ENCODE measurements at places on chromosomes 3 and 15.

GRCh38 chr3:42339321-42339720, 71.1 kb downstream of the LYZL4 start:
- DNase-seq, result no peak

DNA sequence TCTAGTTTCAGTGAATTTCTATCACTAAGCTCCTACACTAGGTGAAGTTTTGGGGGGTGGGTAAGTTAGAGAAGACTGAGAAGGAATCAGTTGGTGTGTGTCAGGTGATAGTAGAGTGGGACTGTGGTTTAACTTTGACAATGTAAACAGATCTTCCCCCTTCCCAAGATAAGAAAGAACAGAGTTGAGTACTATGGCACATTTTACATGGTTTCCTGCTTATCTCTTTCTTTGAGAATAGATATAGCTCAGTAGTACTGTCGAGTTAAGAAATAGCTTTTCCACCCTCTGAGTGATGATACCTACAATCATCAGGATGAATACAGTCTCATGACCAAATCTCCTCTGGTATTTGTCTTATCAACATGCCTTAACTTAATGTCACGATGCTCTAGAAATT, 42.8 kb downstream of the GAP43 start:
- DNase-seq, result no peak

GRCh38 chr15:82613747-82614146, 33.4 kb downstream of the CPEB1 start:
- no peak for DNase-seq

GRCh38 chr15:29348336-29348914, 78.8 kb upstream of the NSMCE3 start:
- DNase-seq, result no peak

DNA sequence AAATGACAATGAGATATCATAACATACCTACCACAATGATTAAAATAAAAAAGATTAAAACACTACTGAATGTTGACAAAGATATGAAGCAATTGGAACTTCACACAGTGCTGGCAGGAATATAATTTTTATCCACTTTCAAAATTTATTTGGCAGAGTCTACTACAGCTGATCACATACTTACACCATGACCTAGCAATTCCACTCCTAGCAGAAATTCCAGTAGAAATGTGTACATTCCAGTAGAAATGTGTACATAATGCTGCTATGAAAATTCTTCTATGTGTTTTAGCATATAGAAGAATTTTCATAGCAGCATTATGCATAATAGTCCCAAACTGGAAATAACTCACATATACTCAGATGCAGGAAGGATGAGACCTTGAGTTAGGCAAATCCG, 43.5 kb downstream of the IFT57 start:
- DNase-seq, result no peak

DNA sequence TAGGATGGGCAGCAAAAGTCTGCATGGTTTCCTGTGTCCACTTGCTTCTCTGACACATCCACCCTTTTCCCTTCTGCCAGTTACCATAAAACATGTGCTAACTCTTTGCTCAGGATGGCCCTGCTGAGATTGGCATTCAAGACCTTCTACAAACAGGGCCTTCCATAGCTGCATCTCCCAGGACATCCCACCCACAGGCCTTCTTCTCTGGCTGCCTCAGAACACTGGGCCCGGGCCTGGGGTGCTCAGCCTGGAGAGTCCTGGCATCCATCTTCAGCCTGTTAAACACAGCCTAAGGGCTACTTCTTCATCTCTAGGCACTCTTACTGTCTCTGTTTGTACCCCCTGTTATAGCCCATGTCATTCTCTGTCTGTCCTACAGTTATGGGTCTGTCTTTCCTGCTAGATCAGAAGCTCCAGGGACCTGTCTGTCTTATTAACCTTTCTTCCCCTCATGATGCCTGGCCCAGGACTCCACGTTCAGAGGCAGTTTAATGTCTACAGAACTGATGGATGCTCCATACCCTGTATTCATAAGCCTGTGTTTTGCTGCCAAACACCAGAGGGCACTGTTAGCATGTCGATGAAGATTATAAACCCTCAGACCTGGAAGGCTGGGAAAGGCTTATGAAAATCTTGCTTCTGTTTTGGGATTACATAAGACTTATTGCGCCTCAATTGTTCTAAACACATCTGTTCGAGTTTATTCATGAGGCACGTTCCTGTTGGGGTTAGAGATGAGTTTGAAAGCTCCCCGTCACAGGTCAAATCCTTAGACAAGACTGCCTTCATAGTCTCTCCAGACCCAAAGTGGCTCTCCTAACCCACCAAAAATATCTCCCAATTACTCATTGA, 16.5 kb downstream of the SEMA3G start:
- no peak for DNase-seq

GRCh38 chr3:181712226-181712552, 464 bp downstream of the SOX2 start:
- no peak for DNase-seq

GRCh38 chr15:25243800-25244097, 195.1 kb downstream of the UBE3A start:
- no peak for DNase-seq

GRCh38 chr15:100703671-100704070, 101.3 kb downstream of the ASB7 start:
- no peak for DNase-seq

- DNase-seq, result no peak
These were observed 54.9 kb downstream of the ANP32A start for GRCh38 chr15:68765602-68766368.

DNA sequence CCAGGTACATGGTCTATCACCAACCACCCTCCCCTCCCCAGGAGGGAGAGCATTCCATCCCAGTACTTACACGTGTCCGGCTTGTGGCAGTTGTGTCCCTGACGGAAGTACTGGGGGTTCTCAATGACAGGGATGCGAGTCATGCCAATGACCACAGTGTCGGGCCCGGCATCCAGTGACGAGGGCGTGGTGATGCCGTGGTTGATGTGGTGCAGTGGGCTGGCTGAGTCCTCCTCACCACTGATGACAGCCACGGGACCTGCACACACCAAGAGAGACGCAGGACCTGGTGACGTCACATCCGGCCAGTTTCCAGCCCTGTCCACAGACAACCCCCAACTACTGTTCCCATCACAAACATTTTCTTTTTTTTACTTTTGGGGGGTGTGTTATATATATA, 223.8 kb downstream of the NTRK3 start:
- no peak for DNase-seq

DNA sequence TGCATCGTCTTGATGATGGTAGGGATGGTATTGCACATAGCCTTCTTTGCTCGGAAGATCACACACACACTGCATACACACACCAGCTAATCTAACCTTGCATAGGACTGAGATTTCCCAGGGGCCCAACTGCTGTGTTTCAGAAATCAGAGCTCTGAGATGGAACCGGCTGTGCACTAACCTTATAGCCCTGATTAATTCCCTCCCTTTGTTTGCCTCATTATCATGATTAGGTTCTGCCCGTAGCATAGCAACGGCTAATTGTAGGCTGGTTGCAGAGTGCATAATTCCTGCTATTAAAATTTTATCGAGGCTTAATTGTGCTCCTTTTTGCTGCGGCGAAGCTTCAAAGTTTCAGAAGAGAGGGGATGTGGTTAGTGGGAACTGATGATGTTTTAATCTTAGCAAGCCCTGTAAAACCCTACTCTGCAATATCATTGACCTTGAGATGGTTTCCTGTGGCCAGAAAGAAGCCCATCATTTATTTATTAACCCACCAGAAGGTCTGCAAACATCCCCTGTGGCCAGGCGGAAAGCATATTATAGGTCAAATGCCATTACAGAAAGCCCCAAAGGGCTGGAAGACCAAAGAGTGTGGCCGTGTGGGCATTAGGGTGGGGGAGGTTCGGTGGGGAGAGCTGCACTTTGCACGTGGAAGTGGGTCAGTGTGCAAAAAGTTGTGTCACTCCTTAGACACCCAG, 56.2 kb upstream of the GLCE start:
- DNase-seq, result no peak

DNA sequence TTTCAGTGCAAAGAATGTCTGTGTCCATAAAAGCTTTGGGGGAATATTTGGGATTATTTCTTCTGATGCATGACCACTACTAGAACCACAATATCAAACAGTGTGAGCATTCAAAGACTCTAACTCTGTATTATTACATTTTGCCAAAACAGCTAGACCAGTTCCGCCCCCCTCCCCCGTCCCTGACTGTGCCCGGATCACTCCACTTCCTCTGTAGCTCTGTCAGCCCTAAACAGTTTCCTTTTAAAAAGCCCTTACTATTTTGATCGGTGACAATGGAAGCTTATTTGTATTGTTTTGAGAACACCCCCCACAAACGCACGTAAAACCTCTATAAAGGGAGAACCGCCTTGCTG, 36.6 kb upstream of the EPHB3 start:
- DNase-seq, result peak; percentile 15

DNA sequence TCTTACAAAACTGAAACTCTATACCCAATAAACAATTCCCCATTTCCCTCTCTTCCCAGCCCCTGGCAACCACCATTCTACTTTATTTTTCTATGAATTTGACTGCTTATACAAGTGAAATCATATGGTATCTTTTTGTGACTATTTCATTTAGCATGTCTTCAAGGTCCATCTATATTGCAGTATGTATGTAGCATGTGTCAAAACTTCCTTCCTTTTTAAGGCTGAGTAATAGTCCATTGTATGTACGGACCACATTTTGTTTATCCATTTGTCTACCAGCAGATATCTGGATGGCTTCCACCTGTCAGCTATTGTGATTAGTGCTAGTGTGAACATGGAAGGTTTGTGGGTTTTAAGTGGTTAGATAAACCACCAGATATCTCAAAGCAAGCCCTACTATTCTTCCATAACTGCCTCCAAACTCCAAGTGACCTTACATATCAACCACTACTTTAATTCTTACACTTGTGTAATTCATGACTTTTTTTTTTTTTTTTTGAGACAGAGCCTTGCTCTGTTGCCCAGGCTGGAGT, 134.7 kb downstream of the TMCC1 start:
- no peak for DNase-seq

DNA sequence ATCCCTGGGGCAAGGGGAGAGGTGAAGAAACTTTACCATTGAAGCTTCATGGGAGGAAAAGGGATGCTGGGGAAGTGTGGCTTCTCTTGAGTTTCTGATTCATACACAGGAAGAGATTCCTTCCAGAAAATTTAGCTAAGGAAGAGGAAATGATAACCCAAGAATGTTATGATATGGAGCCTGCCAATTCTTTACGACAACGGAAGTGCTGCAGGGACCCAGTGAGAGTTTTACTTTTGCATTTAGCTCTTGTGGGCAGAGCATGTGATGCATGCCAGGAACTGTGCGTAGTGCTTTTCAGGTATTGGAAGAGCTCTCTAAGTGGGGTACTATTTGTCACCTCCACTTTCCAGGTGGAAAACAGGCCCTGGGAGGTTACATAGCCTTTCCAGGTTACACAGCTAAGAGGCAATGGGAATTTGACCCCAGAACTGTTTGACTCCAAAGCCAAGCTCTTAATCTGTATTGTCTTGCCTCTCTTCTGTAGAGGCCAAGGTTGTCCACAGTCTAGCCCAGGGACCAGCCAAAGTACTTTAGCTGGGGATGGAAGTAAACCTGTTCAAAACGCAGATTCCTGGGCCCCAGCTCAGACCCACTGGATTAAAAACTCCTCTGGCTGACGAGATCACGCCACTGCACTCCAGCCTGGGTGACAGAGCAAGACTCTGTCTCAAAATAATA, 23.0 kb downstream of the CMTM7 start:
- no peak for DNase-seq

DNA sequence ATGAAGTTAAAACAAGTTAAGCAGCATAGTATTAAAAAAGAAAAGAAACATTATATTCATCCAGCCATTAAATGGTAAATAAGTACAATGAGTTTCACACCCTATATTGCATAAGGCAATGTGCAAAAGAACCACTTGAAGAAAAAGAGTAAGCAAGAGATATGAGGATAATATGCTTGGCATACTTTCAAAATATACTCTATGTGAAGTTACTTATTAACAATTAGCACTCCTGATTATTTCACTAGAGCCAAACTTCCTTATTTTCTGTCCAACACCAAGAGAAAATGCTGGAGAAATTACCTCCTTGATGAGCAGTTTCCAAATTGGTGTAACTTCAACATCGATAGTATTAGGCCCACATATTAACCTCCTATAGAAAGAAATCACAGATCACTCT, 63.7 kb downstream of the ATP13A4 start:
- no peak for DNase-seq

DNA sequence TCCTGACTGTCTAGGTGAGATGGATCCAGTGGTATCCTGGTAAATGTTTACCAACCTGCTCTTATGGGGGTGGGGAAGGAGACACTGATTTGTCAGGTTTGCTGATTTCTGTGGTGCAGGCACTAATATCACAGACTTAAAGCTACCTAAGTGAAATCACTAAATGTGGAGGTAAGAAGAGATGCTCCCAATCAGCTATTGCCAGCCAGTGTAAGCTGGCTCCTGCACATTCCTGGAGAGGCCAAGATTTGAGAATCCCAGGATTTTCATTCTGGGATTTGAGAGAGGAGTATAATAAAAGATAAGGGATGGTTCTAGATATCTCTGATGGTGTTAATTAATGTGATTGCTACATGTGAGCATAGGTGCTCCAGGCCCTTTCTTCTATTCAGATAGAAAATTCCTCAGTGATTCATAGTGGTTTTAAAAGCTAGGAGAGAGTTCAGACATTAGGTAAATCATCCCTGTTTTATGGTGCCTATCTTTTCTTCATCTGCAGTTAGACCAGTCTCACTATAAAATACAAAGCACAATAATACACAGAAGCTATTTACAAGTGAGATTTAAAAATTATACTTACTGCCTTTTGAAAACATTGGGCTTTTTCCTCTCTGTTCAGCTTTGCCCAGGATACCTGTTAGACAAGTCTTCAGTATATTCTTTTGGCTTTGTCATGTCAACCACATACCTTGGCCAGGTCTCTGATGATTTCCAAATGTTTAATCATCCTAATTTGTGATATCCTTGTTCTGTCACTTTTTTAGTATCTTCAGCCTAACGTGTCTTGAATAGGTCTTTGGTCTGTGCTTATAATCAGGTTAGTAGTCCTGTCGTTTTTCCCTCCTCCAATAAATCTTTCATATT, 90.9 kb downstream of the MBNL1 start:
- DNase-seq, result no peak

DNA sequence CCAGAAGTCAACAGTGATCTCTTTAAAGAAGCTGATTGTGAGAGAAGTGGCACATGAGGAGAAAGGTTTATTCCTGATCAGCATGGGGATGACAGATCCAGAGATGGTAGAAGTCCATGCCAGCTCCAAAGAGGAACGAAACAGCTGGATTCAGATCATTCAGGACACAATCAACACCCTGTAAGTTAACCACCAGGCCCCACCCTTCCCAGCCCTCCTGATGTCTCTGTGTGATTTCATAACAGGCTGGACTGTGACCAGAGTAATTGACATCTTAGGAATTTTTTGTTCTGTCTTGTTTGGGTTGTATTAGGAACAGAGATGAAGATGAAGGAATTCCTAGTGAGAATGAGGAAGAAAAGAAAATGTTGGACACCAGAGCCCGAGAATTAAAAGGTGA, 67.7 kb downstream of the KLHL25 start:
- no peak for DNase-seq

- no peak for DNase-seq
These were observed 11.6 kb downstream of the PHLDB2 start for GRCh38 chr3:111870620-111871019.

DNA sequence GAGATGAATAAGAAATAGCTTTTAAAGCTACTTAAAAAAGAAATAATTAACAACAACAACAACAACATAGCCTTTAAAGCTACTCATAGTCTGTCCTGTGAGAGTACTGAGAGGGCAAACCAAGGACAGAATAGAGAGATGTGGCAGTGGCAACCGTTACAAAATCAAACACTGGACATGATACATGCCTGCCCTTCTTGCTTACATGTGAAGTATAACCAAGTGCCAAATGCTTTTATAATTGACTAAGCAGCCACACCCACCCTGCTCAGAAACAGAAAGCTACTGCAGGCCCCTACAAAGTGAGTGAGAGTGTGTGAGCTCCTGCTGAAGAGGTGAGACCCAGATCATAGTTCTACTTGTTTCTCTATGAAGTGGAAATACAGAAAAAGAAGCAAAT, 38.4 kb downstream of the NDUFB4 start:
- DNase-seq, result no peak
